ENCODE measurements at places on chromosomes 1 and 21.
A peak's percentile ranks its signal among the peaks of the same experiment; 100 is the strongest.

DNA sequence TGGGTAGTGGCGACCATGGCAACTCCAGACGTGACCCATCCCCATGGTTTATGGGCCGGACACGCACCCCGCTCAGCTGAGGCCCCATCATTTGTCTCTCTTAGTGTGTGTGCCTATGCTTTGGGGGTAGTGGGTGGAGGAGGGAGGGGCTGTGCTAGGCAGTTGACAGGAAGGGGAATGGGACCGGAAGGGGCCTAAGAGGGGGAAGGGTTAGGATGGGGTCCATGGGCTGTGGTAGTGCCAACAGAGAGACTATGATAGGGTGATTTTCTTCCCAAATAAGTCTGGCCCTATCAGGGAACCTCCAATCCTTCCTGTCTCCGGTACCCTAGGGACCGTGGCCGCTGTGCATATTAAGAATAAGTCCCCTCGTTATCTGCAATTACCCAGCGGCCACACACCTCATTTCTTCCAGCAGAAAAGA is 9.9 kb downstream of the DMAP1 start:
- DNase-seq, result no peak

DNA sequence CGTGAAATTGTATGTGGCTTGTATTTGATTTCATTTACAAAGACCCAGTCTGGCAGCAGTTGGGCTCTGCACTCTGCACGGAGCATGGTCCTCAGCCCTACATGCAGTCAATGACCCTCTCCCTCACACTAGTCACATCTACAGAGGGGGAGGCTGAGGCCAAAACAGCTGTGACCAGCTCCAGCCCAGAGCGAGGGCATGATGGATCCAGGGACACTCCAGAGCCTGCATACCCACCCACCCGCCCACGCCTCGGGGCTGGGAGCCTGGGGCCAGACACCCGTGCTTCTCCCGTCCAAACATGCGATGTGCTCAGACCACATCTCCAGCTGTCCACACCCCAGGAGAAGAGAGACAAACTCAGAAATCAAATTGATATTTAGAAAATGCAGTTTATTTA is 14.0 kb upstream of the PRDM16 start:
- DNase-seq, result no peak

GRCh38 chr21:43741423-43742096 is 22.6 kb downstream of the PDXK start:
- DNase-seq, result peak; percentile 51

- DNase-seq, result peak; percentile 76
Measured at GRCh38 chr1:2528966-2529783, 888 bp downstream of the HES5 start.

DNA sequence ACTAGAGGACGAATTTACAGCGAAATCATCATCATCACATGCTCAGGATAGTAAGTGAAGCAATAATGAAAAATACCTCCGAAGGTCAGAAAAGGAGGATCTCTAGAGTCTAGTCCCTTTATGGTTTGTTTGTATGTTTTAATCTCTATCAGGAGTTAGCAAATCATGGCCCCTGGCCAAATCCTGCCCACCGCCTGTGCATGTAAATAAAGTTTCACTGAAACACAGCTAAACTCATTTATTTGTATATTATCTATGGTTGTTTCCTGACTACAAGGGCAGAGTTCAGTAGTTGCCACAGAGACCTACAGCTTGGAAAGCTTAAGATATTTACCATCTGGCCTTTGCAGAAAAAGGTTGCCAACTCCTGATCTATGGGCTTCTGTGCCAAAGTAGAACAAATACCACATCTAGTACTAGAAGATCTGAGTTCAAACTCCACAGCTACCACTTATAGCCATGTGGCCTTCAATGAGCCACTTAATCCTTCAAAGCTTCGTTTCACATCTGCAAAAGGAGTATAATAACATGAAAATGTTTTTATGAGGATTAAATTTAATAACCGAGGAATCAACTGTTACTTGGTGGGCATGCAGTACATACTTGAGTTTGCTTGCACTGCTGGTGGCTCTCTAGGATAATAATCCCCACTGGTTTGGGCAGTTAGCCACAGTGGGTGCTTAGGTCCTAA is 94.0 kb upstream of the KIF26B start:
- DNase-seq, result no peak

- peak; percentile 69 for DNase-seq
Measured at GRCh38 chr1:175317309-175317708, 124.7 kb upstream of the KIAA0040 start.

GRCh38 chr1:235485558-235485957 is 18.7 kb downstream of the B3GALNT2 start:
- DNase-seq, result no peak

DNA sequence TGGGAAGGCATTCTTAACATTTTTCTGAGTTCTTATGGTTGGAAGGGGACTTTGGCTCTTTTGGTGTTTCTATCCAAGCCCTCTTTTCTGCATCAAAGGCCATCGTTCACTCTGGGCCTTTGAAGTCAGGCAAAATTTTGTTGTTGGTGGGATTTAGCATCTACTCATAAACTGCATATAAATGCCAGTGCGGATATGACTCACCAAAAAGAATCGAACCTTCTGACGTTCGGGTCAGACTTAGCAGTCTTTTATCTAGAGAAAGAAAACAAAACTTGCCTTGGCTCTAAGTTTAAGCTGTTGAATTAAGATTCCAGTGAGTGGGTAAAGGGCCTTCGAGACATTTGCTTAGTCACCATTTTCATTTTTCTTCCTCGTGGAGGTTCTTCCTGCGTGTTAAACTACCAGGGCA is 51.4 kb downstream of the EVA1C start:
- no peak for DNase-seq

DNA sequence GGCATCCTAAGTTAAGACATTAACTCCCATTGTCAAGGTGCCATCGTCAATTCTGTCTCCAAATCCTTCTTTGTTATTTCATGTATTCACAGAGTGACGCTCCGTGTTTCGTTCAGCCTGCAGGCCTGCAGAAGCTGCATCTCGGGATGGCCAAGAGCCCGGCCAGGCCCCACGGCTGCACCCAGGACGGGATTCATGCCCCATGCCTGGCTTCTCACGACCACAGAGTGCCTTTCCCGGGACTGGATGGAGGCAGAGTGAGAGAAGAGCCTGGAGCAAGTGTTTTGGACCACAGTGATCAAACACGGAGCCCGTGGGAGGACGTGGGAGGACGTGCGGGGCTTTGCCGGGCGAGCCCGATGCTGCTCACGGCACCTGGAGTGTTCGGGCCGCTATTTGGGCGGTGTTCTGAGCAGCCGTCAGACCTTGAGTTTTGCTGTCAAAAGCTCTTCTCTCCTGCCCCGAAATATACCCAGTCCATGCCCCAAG is 56.8 kb downstream of the COL6A1 start:
- DNase-seq, result no peak

- DNase-seq, result no peak
Measured at GRCh38 chr1:162756523-162756922, 34.0 kb upstream of the HSD17B7 start.

GRCh38 chr1:202968895-202969295 is 1.8 kb upstream of the CYB5R1 start:
- DNase-seq, result peak; percentile 89

DNA sequence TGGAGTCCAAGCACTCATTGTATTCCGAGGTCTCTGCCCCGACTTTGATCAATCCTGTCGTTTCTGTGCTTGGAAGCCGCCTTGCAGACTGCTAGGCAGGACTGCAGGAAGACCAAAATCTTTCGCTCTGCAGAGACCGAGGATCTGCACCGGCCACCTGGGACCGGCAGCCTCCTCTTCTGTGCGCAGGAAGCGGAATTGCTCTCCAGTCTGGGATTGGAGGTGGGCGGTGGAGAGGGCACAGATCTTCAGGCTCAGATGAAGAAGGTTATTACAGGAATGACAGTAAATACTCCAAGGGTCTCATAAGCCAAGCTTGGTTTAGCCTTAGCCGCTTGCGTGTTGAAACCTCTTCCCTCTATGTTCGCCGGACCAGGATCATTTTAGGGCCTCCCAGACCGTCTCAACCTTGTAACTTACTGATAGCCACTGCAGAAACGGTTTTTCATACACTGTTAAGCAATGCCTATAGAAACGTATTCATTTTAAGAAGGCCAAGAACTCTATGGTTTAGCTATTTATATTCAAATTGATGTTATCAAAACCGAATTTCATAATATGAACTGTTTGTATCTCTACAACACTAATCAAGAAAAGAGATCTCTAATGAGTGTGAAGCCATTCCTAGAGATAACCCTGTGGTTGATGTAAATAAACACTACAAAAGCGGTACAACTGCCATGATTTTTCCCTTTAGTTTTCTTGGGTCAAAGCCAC is 1.1 kb downstream of the MIA3 start:
- peak; percentile 57 for DNase-seq

GRCh38 chr1:243234978-243235647 is 20.0 kb downstream of the CEP170 start:
- DNase-seq, result no peak

DNA sequence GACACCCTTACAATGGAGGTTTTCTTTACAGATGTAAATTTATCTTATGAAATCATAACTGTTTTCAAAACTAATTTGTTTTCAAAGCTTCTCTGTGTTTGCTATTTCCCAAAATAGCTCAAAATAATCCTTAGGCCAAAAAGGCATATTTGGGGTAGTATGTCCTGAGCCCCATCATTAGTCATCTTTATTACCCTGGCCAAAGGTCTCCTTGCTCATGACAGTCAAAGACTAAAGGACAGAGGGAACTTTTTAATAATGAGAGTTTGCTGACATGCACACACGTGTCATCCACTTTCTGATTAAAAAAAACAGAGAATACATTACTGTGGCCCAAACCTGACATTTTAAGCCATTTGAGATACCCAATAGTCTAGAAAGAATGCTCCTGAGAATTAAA is 221.9 kb upstream of the DUSP10 start:
- DNase-seq, result no peak

DNA sequence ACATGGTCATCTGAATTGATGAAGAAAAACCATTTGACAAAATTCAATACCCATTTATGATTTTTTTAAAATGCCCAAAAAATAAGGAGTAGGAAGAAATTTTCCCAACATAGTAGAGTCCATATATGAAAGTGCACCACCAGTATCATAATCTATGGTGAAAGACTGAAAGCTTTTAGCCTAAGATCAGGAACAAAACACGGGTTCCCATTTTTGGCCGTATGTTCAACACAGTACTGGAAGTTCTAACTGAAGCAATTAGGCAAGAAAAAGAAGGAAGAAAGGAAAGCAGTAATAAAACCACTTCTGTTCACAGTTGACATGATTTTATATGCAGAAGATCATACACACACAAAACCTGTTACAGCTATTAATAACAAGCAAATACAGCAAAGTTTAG is 227.8 kb upstream of the RAB4A start:
- DNase-seq, result no peak

DNA sequence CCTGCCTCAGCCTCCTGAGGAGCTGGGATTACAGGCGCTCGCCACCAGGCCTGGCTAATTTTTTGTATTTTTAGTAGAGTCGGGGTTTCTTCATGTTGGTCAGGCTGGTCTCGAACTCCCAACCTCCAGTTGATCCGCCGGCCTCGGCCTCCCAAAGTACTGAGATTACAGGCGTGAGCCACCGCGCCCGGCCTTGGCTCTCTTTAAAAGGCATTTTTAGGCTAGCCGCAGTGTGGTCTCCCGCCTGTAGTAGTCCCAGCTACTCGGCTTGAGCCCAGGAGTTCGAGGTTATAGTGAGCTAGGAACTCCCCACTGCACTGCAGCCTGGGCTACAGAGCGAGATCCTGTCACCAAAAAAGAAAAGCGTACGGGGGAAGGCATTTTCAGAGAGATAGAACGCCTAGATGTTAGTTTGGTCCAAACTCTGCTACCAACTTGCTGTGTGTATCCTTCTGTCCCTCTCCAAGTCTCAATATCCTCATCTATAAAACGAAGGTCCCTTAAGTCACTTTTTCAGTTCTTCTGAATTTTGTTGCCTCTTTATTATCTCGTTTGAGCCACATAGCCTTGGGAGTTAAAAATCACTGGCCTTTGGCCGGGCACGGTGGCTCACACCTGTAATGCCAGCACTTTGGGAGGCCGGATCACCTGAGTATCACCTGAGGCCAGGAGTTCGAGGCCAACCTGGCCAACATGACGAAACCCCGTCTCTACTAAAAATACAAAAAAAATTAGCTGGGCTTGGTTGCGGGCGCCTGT is 734 bp downstream of the MED18 start:
- DNase-seq, result peak; percentile 76

GRCh38 chr1:194515916-194516315 is 1329.5 kb upstream of the B3GALT2 start:
- no peak for DNase-seq

DNA sequence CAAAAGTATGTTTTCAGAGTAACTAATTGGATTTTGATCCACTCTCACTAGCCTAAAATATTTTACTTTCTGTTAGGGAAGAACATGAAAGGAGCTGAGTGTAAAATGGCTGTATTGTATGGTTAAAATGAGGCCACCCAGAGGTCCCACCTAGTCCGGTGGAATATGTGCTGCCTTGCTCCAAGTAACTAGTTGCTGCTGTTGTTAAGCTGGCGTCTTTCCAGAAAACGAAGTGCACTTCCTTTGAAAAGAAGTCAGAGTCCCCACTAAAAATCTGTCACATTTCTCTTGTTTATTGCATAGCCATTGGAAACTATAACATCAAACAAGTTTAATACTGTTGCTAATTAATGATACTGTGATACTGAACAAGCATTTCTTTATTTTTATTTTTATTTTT is 3.2 kb downstream of the SLC25A33 start:
- no peak for DNase-seq

DNA sequence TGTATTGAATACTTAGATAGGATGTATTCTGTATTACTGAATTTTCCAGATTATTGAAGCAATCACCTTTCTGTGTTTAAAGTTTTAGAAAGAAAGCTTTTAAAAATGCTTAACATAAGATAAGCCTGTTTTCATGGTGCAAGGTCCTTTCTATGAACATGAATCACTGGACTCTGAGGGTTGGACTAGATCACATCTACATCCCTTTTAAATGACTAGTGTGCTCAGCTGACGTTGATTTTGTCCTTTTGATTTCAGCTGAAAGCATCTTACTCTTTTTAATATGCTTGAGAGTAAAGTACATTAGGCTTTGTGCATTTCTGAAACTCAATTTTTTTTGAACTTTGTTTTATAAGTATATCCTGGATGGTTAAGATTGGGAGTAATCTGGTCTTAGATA is 16.2 kb downstream of the MIER1 start:
- DNase-seq, result no peak

GRCh38 chr1:43569175-43569574 is 38.5 kb downstream of the PTPRF start:
- no peak for DNase-seq

DNA sequence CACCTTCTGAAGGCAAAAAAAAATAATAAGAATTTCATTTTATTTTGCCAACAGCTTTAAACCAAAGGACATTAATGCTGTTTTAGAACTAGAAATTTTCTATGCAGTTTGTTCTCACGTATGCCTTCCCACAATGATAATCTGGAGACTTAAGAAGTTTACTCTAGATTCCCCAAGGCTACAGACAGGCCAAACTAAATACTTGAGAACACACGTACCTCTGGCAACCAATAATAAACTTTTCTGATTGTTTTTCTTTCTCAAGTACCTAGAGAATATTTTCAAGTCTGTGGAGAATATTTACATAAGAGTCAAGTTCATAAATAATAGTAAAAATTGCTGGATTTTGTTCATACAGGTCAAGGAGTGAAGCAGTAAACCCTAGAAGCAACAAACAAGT is 15.9 kb downstream of the CLDN8 start:
- no peak for DNase-seq

- no peak for DNase-seq
Measured at GRCh38 chr1:57013522-57013921, 47.7 kb upstream of the C8B start.
